H1 (cell line): ENCODE measurements at places on chromosomes 4 and X. TPM values are rescaled to one million over a fixed set of nuclear protein-coding genes. Genes with fewer than 3 reads are reported as not detected.

DNA sequence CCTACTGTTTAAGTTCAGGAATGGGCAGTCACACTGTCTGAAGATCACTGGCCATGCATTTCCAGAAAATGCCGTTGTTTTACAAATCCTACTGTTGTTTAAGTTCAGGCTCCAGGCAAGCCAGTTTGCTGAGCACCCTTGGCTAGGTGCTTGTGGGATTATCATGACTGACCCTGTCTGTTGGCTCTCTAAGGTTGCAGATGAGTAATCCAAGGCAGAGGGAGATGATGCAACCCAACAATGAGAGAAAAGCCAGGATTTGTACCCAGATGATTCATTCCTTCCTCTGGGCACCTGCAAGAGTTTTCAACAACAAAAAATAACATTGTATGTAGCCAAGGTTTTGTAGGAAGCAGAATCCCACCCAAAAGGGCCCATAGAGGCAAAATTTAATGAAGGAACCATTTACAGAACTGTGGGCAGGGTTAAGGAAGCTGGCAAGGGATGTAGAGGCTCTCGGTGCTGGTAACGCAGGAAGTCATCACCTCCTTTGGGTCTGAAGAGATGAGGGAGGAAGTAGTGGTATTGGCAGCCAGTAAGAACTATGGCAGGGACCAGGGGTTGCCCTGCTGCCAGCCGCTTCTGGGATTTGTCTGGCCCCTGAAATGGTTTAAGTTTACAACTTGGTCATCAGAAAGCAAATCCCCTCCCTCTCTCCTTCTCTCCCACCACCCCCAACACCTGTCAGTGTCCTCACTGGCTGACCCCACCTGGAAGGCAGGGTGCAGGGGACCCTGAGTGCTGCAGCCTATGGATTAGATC, 54.8 kb downstream of the MSX1 start:
- DNase-seq = no peak
- H3K27me3 ChIP-seq = no peaks in the 10 kb centered on the region
- no peaks in the 10 kb centered on the region for H3K4me1 ChIP-seq
- no peak overlapping the region for H3K27ac ChIP-seq
- H3K36me3 ChIP-seq = no peaks in the 10 kb centered on the region

- no peak overlapping the region for H3K4me3 ChIP-seq
- no peaks in the 10 kb centered on the region for H3K36me3 ChIP-seq
- DNase-seq = no peak
- no peak overlapping the region for H3K27ac ChIP-seq
- H3K4me1 ChIP-seq = no peaks in the 10 kb centered on the region
Observed at GRCh38 chr4:56723201-56723605, 42.1 kb upstream of the HOPX start.

- H3K27me3 ChIP-seq = no peaks in the 10 kb centered on the region
- DNase-seq = no peak
- H3K27ac ChIP-seq = no peak overlapping the region
- H3K4me1 ChIP-seq = no peaks in the 10 kb centered on the region
Observed at GRCh38 chr4:104470770-104471169, 23.9 kb downstream of the CXXC4 start.

GRCh38 chr4:76307660-76308014, 1.1 kb downstream of the STBD1 start:
- no peaks in the 10 kb centered on the region; the same call in 1 of the 2 replicates for H3K36me3 ChIP-seq
- no peaks in the 10 kb centered on the region for H3K4me1 ChIP-seq
- DNase-seq = no peak
- peaks cover 2% of the 10 kb centered on the region for H3K27me3 ChIP-seq

Gene DIPK2B
- not detected in 2 replicates for total RNA-seq

Gene FRG2
- not detected in 2 replicates for total RNA-seq

Gene SMIM10
- total RNA-seq = 2.1 and 2.3 TPM in 2 replicates

Gene CLCN4
- 7.5 and 11.2 TPM in 2 replicates for total RNA-seq

DNA sequence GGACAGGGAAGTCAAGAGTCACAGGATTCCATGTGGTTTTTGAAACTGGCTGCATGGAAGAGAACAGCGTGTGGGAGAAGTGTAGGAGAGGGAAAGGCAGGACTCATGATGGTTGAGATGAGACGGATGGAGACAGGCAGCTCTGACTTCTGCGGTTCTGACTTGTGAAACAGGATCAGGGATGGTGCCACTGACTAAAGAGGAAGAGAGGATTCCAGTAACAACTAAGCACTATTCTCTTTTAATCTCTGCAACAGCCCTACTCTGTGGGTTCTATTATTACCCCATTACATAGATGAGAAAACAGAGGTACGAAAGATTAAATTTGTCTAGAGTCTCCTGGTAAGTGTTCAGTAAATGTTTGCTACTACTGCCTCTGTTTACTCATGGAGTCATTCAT, 156.3 kb downstream of the CBR4 start:
- H3K36me3 ChIP-seq = no peaks in the 10 kb centered on the region
- DNase-seq = no peak
- H3K4me3 ChIP-seq = no peak overlapping the region
- H3K27ac ChIP-seq = no peak overlapping the region

- no peak for DNase-seq
- no peaks in the 10 kb centered on the region for H3K36me3 ChIP-seq
- H3K4me3 ChIP-seq = no peak overlapping the region
Observed at GRCh38 chr4:112127048-112127637, 18.1 kb upstream of the FAM241A start.

DNA sequence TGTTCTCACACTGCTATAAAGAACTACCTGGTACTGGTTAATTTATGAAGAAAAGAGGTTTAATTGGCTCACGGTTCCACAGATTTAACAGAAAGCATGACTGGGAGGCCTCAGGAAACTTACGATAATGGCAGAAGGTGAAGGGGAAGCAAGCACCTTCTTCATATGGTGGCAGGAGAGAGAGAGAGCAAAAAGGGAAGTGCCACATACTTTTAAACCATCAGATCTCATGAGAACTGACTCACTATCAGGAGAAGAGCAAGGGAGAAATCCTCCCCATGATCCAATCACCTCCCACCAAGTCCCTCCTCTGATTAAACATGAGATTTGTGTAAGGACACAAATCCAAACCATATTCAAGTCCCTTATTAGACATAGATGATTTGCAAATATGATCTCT, 12.3 kb upstream of the RAP2C start:
- H3K27me3 ChIP-seq = no peaks in the 10 kb centered on the region
- H3K36me3 ChIP-seq = no peaks in the 10 kb centered on the region

DNA sequence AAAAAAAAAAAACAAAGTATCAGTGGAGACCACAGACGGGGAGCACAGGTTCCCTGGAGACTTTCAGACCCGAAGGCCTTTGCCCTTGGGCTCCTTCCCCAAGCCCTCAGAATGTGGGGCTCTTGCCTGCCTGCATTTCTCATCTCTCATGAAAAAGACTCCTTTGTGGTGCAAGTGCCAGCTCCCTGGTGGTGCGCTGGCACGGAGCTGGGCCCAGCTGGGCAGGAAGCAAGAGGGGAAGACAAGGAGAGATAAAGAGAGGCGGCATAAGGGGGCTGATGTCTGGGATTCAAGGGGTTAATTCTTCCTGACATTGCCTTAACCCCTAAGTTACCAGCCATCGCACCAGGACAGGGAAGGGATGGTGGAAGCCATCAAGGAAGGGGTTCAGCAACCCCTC, 21.8 kb downstream of the NLGN3 start:
- H3K27me3 ChIP-seq = no peaks in the 10 kb centered on the region
- no peaks in the 10 kb centered on the region for H3K36me3 ChIP-seq
- no peak overlapping the region for H3K27ac ChIP-seq
- peaks cover 4% of the 10 kb centered on the region; the same call in 1 of the 2 replicates for H3K4me1 ChIP-seq
- no peak overlapping the region for H3K4me3 ChIP-seq
- no peak for DNase-seq

DNA sequence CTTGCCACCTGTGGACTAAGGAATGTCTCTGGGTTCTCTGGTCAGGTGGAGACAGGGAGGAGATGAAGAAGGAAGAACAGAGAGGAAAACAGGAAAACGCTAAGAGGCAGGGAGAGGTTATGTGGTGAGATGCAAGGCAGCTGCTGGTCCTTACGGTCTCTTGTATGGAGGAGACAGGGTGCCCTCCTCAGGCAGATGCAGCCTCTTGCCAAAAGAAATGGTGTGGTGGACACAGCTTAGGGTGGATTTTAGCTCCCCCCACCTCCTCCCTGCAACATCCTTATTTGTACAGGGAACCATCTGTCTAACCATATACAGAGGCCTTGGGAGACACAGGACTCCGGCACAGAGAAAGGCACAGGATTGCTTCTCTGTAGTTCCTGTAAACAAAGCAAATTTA, 9.7 kb downstream of the OCIAD2 start:
- no peak overlapping the region for H3K4me3 ChIP-seq
- DNase-seq = no peak
- no peak overlapping the region for H3K27ac ChIP-seq
- no peaks in the 10 kb centered on the region for H3K4me1 ChIP-seq
- H3K27me3 ChIP-seq = no peaks in the 10 kb centered on the region

Gene RAB40AL
- 0.30 TPM in 1 of 2 replicates, not detected in the other for total RNA-seq

DNA sequence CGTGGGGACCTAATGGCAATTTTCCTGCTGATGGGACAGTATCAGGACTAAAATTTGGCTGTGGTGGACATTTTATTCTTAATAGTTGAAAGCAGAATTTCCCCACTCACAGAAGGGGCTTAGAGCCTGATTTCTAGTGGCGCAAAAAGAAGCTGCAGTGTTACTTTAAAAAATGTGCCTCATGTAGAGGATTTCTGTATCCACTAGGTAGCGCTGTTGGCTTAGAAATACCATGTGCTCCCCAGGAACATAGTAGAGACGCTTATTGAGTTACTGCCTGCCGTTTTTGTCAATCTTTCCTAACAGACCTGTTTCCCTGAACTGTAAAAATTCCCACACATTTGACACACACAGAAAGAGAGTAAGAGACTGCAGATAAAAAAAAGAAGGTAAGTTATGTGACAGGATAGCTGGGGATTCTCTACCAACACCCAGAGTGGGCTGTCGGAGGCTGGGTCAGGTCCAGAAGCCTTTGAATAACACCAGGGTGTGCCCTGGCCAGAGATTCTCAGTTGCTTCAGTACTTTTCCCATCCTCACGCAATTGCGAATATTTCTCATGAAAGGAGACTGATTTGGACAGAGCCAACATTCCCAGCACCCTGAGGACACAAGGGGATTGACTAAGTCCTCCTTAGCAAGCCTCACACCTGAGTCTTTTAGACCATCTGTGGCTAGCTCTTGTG, 88.4 kb downstream of the ZXDA start:
- no peak overlapping the region for H3K4me3 ChIP-seq
- no peak for DNase-seq
- H3K27me3 ChIP-seq = no peaks in the 10 kb centered on the region
- H3K4me1 ChIP-seq = no peaks in the 10 kb centered on the region
- no peak overlapping the region for H3K27ac ChIP-seq

Gene FDCSP
- total RNA-seq = not detected in 2 replicates

DNA sequence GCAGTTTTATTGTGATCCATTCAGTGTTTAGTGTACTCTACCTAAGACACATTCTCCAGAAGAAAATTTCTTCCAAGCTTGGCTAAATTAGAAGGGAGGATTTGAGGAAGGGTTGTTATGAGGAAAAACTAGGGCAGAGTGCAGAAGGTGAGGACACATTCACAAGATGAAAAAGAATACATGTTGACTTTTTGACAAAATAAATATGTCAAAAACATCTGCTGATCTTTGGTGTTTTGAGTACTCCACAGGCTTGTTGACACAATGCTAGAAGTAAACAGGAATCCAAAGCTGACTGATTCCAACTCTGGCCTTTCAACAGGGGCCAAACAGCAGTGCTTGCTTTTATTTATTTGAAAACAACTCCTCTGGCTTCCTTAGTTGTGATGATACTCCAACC, 125.8 kb upstream of the SLC7A11 start:
- no peak overlapping the region for H3K27ac ChIP-seq
- no peaks in the 10 kb centered on the region for H3K27me3 ChIP-seq
- DNase-seq = no peak
- H3K4me1 ChIP-seq = no peaks in the 10 kb centered on the region
- H3K4me3 ChIP-seq = no peak overlapping the region

DNA sequence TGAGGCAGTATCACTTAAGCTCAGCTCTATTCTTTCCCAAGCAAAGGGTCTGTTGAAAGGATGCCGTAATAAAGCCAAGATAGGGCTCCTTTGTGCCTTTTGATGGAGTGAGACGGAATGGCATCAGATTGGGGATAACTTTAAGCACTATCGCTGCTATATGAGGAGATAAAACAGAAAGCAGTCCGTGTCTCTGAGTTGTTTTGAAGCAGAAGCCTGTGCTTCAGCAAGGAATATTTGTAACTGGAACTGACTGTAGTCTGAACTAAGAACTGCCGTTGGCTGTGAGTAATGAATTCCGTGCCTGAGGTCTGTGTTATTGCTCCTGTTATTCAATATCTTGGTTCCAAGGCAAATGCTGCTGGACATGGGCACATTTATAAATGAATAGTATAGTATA, 297.4 kb downstream of the ANKRD50 start:
- no peak overlapping the region for H3K4me3 ChIP-seq
- no peaks in the 10 kb centered on the region for H3K36me3 ChIP-seq
- peaks cover 2% of the 10 kb centered on the region; the same call in 1 of the 2 replicates for H3K4me1 ChIP-seq

GRCh38 chr4:67638136-67638535, 62.8 kb downstream of the UBA6 start:
- H3K4me1 ChIP-seq = no peaks in the 10 kb centered on the region
- DNase-seq = no peak
- H3K36me3 ChIP-seq = peaks cover 3% of the 10 kb centered on the region; the same call in 1 of the 2 replicates
- H3K27ac ChIP-seq = no peak overlapping the region
- no peak overlapping the region for H3K4me3 ChIP-seq
- no peaks in the 10 kb centered on the region for H3K27me3 ChIP-seq

- H3K36me3 ChIP-seq = no peaks in the 10 kb centered on the region
- H3K4me1 ChIP-seq = no peaks in the 10 kb centered on the region
- no peak overlapping the region for H3K27ac ChIP-seq
- no peaks in the 10 kb centered on the region for H3K27me3 ChIP-seq
- no peak overlapping the region for H3K4me3 ChIP-seq
Observed at GRCh38 chrX:125340490-125340889, 20.8 kb downstream of the TEX13C start.

GRCh38 chrX:37904833-37905232, 57.5 kb upstream of the DYNLT3 start:
- H3K4me3 ChIP-seq = no peak overlapping the region
- H3K27ac ChIP-seq = no peak overlapping the region
- H3K27me3 ChIP-seq = no peaks in the 10 kb centered on the region
- H3K4me1 ChIP-seq = no peaks in the 10 kb centered on the region
- DNase-seq = no peak

DNA sequence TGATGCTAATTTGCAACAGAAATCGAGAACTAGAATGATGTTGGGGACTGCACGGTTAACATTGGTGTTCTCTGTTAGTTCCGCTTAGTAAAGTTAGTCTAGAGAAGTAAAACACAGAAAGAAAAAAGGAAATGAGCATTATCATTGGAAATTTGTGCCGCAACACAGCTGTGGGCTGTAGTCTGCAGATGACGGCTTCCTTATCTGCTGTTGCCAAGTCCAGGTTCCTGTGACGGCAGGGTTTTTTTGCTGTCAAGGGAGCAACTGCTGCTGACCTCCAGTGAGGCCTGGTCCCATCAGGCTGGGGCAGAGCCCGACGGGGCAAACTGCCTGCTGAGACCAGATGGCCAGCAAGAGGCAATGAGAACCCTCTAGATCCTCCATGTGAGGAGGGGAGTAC, 38.9 kb upstream of the PHEX start:
- DNase-seq = no peak
- H3K27ac ChIP-seq = no peak overlapping the region
- no peak overlapping the region for H3K4me3 ChIP-seq
- no peaks in the 10 kb centered on the region for H3K27me3 ChIP-seq
- H3K4me1 ChIP-seq = no peaks in the 10 kb centered on the region

Gene TBX22
- 0.33 and 0.63 TPM in 2 replicates for total RNA-seq
